Umbilical cord (tissue), 2 donors: ENCODE measurements at places on chromosomes 6 and 20. TPM values are rescaled to one million over a fixed set of nuclear protein-coding genes. Genes with fewer than 3 reads are reported as not detected.

Gene SLC17A9
- total RNA-seq, result 11.1 TPM

Gene CDK19
- 18.8 TPM for total RNA-seq

Gene SNAI1
- not detected for total RNA-seq

Gene RIPOR3
- 1.9 TPM for total RNA-seq

Gene COL19A1
- total RNA-seq, result 78.7 TPM

Gene SPACA1
- total RNA-seq, result not detected

GRCh38 chr6:24524329-24524728, 29.6 kb downstream of the ALDH5A1 start:
- DNase-seq, result no peak

GRCh38 chr6:89567630-89568390, 70.7 kb downstream of the LYRM2 start:
- DNase-seq, result peak; percentile 69

DNA sequence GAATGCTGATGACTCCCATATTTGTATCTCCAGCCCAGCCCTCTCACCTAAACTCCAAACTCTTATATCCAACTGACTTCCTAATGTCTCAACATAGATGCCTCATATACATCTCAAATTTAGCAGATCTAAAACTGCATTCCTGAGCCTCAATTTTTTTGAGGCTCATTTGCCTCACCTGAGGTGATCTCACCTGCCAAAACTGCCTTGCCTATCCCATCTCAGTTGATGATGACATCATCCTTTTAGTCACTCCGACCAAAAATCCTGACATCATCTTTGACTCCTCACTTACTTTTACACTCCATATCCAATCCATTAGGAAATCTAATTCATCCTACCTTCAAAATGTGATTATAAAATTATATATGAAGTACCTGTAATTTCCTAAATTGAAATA, 25.6 kb upstream of the SLPI start:
- DNase-seq, result no peak

DNA sequence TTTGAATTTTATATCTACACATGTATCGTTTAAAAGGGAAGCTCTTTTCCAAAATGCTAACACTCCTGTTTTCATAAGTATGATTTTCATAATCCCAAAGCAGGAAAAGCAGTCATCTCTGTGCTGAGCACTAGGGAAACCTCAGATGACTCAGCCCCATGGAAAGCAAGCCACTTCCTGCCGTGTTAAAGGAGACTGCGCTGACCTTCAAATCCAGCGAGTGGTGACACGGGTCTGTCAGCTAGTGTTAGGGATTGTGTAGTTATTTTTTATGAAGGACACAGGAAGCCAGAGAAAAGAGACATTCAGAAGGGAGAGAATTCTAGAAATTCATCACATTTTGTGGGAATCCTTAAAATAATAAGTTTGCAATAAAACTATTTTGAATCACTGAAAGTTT, 57.0 kb upstream of the CD93 start:
- DNase-seq, result peak; percentile 70

GRCh38 chr20:52410731-52411234, 219.2 kb upstream of the ZFP64 start:
- peak; percentile 83 for DNase-seq

- DNase-seq, result no peak
These were observed 45.5 kb downstream of the PCNA start for GRCh38 chr20:5074232-5074674.

GRCh38 chr20:1783245-1783644, 112.0 kb upstream of the SIRPA start:
- no peak for DNase-seq

DNA sequence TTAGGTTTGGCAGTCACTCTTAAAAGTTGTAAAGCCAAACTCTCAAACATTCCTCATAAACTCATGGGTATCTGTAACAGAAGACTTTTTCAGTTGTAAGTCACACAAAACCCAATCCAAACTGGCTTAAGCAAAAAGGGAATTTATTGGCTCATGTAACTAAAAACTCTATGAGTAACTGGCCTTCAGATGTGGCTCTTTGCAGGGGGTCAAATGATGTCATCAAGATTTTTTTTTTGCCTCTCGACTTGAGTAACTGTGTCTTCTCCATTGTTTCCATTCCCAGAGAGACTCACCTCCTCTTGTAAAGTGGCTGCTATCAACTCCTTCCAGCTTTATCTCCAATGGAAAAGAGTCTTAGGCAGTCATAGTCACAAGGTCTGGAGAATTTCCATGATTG, 645.0 kb downstream of the DHX35 start:
- no peak for DNase-seq

DNA sequence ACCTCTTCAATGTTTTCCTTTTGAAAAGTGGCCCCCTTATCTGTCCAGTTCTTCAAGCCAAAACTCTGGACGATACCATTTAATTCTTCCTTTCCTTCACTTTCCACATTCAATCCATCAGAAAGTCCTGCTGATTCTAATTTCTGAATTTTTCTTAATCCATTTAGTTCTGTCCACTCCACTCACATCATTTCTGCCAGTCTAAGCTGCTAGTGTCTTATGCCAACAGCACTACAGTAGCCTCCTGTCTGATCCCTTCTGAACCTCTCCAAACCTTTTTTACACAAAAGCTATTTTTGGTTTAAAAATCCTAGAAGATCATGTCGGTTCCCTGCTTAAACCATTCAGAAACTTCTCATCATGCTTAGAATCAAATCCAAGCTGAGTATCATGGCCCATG, 24.5 kb upstream of the SNAP25 start:
- no peak for DNase-seq

DNA sequence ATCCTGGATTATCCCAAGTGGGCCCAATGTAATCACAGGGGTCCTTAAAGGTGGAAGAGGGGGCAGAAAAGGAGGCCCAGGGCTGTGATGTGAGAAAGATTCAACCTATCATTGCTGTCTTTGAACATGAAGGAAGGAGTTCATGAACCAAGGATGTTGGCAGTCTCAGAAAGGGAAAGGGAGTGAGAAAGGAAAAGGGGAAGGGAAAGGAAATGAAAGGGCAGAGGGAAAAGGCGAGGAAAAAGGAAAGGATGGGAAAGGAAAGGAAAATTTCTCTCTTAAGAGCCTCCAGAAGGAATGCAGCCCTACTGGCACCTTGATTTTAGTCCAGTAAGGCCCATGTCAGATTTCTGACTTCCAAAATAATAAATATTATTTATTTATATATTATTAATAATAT, 687.8 kb downstream of the COL12A1 start:
- DNase-seq, result no peak

GRCh38 chr20:37405351-37405897, 59.5 kb downstream of the SRC start:
- DNase-seq, result no peak

DNA sequence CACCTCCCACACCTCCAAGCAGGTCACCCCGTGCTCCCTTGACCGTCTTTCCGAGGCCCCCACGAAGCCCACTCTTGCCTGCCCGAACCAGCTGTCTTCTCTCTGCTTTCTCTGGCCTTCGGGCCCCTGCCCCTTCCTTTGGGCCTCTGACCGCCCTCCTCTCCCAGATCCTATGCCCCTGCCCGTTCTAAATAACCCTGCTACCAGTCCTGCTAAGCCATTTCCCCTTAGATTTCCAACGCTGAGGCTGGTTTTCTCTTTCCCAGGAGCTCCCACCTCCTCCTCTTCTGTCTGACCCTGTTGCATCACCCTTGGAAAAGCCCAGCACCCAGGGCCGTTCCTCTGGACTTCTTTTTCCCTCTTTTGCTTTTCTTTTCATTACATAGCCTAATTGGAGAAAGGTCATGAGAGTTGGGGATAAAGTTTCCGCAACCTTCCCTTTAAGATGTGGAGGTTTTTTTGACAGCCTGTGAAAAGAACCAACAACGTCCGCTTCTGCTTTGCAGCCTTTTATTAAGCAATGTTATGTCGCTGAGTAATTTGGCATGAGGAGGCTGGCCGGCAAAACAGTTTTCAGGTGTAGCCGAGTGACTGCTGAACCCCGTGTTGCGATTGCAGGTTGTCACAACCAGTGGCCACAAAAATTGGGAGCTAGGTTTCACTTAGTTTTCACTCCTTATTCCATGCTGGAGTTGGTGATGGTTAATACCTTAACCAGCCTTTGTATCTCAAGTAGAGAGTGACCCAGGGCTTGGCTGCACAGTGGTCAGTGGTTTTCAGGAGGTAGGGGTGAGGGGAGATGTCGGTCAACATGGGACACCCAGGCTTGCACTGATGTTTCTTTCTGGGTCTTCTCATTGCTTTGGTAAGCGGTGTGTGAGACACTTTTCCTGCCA, 970 bp downstream of the BLTP3A start:
- DNase-seq, result peak; percentile 41

GRCh38 chr6:169212897-169213813, 40.5 kb downstream of the THBS2 start:
- peak; percentile 97 for DNase-seq
